Pancreas (tissue), 10 donors: ENCODE measurements at places on chromosomes 1 and 21.

DNA sequence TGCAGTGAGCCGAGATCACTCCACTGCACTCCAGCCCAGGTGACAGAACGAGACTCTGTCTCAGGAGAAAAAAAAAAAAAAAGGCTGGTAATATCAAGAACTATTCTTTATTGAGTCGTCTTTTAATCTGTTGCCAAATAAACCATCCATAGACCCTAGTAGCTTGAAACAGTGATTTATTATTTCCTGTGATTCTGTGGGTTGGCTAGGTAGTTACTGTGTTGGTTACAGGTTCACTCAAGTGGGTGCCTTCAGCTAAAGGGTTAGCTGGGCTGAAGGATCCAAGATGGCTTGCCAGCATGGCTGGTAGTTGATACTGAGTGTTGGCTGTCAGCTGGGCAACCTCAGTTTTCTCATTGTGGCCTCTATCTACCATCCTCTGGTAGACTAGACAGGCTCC is 9.2 kb downstream of the TLCD4 start:
- DNase-seq, result no peak

DNA sequence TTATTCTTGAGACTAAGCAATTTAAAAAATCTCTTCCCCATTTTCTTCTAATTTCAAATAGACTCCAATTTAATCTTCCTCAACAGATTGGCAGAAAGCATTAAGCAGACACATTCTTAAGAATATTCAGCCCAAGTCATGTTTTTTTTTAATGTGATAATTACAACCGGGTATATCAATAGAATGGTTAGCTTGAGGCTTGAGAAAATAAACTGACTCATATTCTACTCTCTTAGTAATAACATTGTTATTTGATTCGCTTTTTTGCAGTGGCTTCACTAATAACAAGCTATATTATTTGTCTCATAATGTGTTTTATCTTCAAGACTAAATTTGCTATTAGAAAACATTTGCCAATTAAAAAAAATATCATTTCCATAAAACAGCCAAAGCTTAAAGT is 488.6 kb upstream of the RGS18 start:
- no peak for DNase-seq

DNA sequence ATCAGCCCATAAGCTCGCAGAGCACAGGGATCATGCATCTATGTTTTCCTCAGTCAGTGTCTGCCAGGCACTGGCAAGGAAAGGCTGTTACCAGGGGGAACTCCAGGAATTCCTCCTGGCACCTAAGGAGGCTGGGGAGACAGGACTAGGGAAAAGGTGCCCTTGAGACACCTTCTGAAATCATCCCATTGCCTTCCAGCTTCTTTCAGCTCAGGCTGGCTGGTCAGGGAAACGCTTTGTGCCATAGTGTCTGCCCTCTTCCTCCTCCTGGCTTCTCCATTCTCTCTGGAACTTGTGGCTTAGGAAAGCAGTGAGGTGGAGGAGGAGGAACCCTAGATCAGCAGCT is 13.8 kb downstream of the LMNA start:
- no peak for DNase-seq

DNA sequence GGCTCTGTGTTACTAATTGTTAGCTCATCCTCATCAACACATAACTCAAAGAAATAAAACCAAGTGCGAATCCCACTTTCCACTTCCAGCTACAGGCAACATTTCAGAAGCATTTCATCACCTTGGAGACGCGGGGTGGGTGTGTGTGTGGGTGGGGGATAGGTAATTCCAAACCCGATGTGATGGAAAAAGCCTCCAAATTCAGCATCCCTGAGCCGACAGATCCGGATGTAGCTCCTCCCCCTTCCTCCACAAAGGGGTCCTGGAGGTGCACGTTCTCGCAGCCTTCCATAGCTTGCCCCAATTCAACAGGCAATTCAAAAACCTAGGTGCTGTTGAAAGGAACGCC is 486 bp downstream of the HSPA13 start:
- DNase-seq, result peak; percentile 16

GRCh38 chr1:208264469-208265121 is 20.4 kb upstream of the PLXNA2 start:
- no peak for DNase-seq

DNA sequence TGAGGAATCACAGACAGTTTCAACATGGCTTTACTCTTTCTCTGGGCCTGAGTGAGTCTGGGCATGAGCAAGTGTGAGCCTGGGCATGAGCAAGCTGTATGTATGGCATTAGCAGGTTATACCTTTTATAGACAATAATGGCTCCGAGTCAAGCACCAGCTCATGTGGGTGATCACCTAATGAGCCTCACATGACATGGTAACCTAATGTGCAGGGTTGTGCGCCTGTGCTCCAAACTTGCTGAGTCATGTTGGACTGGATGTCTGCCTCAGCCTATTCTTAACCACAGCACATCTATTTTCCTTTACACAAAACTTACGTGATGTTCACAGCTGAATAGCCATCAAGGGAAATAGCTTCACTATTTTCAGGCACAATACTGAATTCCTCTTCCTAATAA is 236.2 kb upstream of the NRIP1 start:
- DNase-seq, result no peak

- DNase-seq, result no peak
Observed at GRCh38 chr1:10537082-10537766, 62.5 kb downstream of the PEX14 start.

DNA sequence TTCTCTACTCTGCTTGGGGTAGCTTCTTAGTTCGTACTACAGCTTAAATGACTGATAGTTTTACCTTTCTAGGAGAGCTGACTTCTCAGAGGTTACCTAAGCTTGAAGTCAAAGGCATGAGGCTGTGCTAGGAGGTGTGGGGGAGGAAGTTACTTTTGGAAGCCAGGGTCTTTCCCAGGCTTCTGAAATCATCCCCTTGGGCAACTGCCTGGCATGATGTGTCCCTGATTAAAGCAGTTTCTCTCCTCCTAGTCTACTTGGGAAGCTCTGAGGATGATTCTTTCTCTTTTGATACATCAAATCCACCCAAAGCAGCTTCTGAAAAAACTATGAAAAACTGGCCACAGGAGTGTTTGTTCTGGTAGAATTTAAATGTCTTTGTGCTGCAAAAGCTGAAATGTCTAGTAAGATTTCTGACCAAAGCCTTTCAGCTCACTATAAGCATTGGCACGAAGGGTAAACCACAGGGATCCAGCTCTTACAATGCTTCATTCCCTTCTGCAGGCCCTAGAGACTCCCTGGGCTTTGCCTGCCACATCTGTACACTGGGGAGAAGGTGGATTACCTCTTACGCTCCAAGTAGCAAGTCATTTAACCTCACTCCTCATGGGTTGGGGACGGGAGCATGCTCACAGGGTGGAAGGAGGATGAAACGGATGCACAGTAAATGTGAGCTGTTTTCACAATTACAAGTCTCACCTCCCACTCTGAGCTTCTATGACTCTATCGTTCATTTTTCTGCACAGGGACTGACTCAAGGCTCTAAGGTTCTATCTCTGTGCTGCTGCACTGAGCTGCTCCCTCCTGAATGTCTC is 59.6 kb downstream of the RUNX1 start:
- DNase-seq, result no peak

GRCh38 chr21:22292144-22292543 is 1293.9 kb downstream of the NCAM2 start:
- DNase-seq, result no peak

- peak; percentile 97 for DNase-seq
Observed at GRCh38 chr1:30801771-30802198, 44.2 kb upstream of the LAPTM5 start.

DNA sequence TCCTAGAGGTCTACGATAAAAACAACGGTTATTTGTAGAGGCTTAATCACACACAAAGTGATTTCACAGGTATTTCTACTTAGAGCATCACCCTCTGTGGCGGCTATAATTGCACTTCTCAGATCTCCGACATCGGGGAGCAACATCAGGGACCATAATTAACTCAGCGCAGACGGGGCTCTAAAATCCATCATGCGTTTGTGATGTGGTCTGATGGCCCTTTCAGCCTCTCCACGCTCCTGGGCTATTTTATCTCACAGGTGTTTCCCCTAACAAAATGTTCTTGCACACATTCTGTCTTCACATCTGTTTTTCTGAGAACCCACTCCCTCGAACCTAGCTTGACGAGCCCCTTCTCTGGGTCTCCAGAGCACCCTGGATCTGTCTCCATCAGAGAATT is 146.3 kb upstream of the DUSP10 start:
- DNase-seq, result no peak
